Naive thymus-derived CD8-positive, alpha-beta T cell (primary cell): ENCODE measurements at places on chromosomes 11 and 22. TPM values are rescaled to one million over a fixed set of nuclear protein-coding genes. Genes with fewer than 3 reads are reported as not detected.

DNA sequence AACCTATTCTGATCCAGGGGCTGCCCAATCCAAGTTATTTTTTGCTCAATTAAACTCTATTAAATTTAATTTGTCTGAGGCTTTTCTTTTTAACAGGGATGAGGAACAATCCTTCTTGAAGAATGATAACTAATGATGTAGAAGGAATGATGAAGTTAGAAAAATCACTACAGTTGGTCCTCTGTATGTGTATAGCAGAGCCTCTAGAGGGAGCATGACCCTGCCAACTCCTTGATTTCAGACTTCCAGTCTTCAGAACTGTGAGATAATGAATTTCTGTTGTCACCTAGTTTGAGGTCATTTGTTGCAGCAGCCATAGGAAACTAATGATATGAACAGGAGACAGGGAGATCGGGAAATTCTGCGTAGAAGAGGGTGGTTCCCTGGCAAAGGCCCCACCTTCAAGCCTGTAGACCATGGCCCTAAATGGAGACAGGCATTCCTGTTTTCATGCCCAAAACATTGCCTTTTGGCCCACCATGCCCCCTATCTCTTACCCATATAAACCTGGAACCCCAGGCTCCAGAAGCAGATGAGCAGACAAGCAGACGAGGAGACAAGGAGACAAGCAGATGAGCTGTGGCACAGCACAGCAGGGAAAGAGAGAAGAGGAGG, 7.7 kb upstream of the QSER1 start:
- no peaks in the 10 kb centered on the region for H3K36me3 ChIP-seq
- H3K27me3 ChIP-seq, result no peaks in the 10 kb centered on the region
- H3K4me3 ChIP-seq, result no peak overlapping the region
- H3K4me1 ChIP-seq, result no peaks in the 10 kb centered on the region

GRCh38 chr22:43109921-43110443, 568 bp upstream of the BIK start:
- H3K4me3 ChIP-seq, result peak overlapping the region; percentile 82
- H3K27me3 ChIP-seq, result peaks cover 9% of the 10 kb centered on the region
- H3K27ac ChIP-seq, result no peak overlapping the region
- no peak for DNase-seq
- no peaks in the 10 kb centered on the region for H3K36me3 ChIP-seq

- no peak for DNase-seq
- H3K27me3 ChIP-seq, result peaks cover 8% of the 10 kb centered on the region
- no peaks in the 10 kb centered on the region for H3K36me3 ChIP-seq
- H3K4me3 ChIP-seq, result no peak overlapping the region
- H3K27ac ChIP-seq, result no peak overlapping the region
Observed at GRCh38 chr11:70671611-70672010, 273.3 kb downstream of the CTTN start.

Gene EFCAB6
- polyA plus RNA-seq, result not detected

Gene F2
- not detected for polyA plus RNA-seq

GRCh38 chr11:35066783-35067423, 72.1 kb upstream of the CD44 start:
- H3K27me3 ChIP-seq, result no peaks in the 10 kb centered on the region
- DNase-seq, result no peak
- peak overlapping the region; percentile 61 for H3K27ac ChIP-seq
- peaks cover 22% of the 10 kb centered on the region for H3K4me1 ChIP-seq

Gene TSSK2
- not detected for polyA plus RNA-seq

Gene ISX
- polyA plus RNA-seq, result not detected

Gene KCNQ1OT1
- polyA plus RNA-seq, result 0.05 TPM

Gene ARHGEF17
- polyA plus RNA-seq, result 0.19 TPM

GRCh38 chr11:126419801-126420697, 64.6 kb downstream of the ST3GAL4 start:
- no peak for DNase-seq
- H3K27ac ChIP-seq, result no peak overlapping the region
- H3K27me3 ChIP-seq, result peaks cover 7% of the 10 kb centered on the region
- H3K36me3 ChIP-seq, result no peaks in the 10 kb centered on the region
- no peak overlapping the region for H3K4me3 ChIP-seq
- peaks cover 13% of the 10 kb centered on the region for H3K4me1 ChIP-seq

DNA sequence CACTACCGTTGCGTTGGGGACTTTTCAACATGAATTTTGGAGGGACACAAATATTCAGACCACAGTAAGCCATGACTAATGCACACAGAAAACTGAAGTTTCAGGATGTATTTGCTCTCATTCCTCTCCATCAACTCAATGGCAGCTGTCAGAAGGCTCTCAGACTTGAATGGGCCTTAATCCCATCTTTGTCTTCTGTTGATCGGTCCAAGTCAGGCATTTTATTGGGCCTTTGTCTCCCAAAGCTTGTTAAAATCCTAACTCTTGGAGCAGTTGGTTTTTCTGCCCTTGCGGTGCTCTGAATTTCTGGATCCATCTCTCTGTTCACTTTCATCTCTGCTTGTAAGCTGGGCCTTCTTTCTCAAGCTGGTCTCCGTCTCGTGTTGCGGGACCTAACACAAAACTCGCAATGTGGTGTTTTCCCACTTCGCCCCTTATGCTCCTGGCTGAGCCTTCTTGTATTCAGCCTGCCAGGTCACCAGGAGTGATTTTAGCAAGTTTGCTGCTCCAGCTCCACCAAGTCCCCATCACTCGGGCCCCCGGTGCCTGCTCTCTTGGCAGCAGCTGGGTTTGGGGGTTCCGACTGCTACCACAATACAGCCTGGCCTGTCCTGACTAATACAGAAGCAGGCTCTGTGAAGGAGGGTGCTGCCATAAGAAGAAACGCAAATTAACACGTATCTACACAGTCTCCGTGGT, 27.0 kb downstream of the TSPAN32 start:
- no peaks in the 10 kb centered on the region for H3K36me3 ChIP-seq
- no peak for DNase-seq
- H3K4me1 ChIP-seq, result peaks cover 3% of the 10 kb centered on the region

- no peaks in the 10 kb centered on the region for H3K27me3 ChIP-seq
- H3K27ac ChIP-seq, result no peak overlapping the region
- no peak overlapping the region for H3K4me3 ChIP-seq
- peaks cover 3% of the 10 kb centered on the region for H3K36me3 ChIP-seq
- no peaks in the 10 kb centered on the region for H3K4me1 ChIP-seq
Observed at GRCh38 chr22:30033137-30033536, 47.1 kb upstream of the HORMAD2 start.

GRCh38 chr11:115460512-115460911, 43.7 kb downstream of the CADM1 start:
- H3K4me1 ChIP-seq, result no peaks in the 10 kb centered on the region
- no peak overlapping the region for H3K4me3 ChIP-seq
- no peak overlapping the region for H3K27ac ChIP-seq
- H3K36me3 ChIP-seq, result no peaks in the 10 kb centered on the region
- peaks cover 14% of the 10 kb centered on the region for H3K27me3 ChIP-seq

DNA sequence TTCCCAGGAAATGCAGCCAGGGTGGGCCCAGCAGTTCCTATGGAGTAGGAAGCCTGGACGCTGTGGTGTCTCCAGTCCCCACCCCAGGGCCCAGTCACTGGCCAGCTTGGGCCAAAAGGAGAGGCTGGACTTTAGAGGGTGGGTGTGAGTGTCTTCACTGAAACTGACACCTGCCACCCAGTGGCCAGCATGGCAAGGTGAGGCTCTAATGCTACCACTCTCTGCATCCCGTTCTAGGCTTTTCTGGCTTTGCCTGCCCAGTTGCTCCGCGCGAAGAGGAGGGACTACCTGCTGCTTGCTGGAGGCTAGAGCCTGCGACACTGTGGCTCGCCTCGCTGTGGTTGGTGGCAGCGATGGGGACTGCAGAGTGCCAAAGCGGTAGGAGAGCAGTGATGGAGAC, 35.4 kb downstream of the C22orf42 start:
- no peaks in the 10 kb centered on the region for H3K36me3 ChIP-seq
- DNase-seq, result no peak
- peaks cover 1% of the 10 kb centered on the region for H3K27me3 ChIP-seq
- peaks cover 5% of the 10 kb centered on the region for H3K4me1 ChIP-seq
- no peak overlapping the region for H3K4me3 ChIP-seq
- H3K27ac ChIP-seq, result no peak overlapping the region

GRCh38 chr11:102846292-102846691, 2.9 kb upstream of the MMP3 start:
- no peaks in the 10 kb centered on the region for H3K4me1 ChIP-seq
- DNase-seq, result no peak
- no peak overlapping the region for H3K4me3 ChIP-seq
- H3K27ac ChIP-seq, result no peak overlapping the region
- H3K27me3 ChIP-seq, result peaks cover 7% of the 10 kb centered on the region

DNA sequence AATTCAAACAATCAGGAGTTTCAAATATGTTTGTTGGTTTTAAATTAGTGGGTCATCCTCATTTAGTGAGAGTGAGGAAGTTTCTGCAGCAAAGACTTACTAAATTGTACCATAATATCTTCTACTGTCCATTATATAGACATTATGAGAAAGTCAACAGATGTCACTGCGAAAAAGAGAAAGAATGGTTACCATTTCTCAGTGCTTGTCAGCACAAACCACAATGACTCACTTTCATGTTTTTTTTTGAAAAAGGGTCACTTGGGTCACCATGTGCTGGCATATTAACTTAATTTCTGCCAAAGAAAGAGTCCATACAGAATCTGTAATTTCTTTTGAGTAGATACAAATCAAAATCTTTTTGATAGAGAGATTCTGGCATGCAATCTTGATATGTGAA, 924.6 kb upstream of the FAT3 start:
- DNase-seq, result no peak
- H3K27me3 ChIP-seq, result no peaks in the 10 kb centered on the region
- no peak overlapping the region for H3K27ac ChIP-seq
- H3K4me1 ChIP-seq, result no peaks in the 10 kb centered on the region
- H3K4me3 ChIP-seq, result no peak overlapping the region

DNA sequence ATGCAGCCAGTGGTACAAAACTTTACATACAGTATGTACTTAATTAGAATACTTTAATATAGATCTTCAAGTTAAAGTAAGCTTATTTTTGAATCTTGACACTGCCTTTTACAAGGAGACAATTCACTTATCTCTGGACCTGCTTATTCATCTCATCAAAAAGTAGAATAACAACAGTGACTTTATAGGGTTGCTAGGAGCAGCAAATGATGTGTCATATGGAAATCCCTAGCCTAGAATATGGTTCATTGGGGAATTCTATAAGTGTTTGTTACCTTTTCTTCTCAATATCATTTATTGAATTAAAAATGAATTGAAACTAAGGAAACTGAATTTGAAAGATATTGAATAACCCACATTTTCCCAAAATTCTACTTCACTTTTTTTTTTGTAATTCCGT, 45.0 kb upstream of the FIBIN start:
- H3K27ac ChIP-seq, result no peak overlapping the region
- no peaks in the 10 kb centered on the region for H3K4me1 ChIP-seq
- no peaks in the 10 kb centered on the region for H3K27me3 ChIP-seq
- no peaks in the 10 kb centered on the region for H3K36me3 ChIP-seq
- no peak for DNase-seq

- peaks cover 31% of the 10 kb centered on the region for H3K27me3 ChIP-seq
- H3K4me1 ChIP-seq, result peaks cover 27% of the 10 kb centered on the region
Observed at GRCh38 chr11:68689737-68690625, 5.6 kb downstream of the GAL start.

Gene YAP1
- polyA plus RNA-seq, result not detected

Gene SLC22A12
- polyA plus RNA-seq, result not detected

DNA sequence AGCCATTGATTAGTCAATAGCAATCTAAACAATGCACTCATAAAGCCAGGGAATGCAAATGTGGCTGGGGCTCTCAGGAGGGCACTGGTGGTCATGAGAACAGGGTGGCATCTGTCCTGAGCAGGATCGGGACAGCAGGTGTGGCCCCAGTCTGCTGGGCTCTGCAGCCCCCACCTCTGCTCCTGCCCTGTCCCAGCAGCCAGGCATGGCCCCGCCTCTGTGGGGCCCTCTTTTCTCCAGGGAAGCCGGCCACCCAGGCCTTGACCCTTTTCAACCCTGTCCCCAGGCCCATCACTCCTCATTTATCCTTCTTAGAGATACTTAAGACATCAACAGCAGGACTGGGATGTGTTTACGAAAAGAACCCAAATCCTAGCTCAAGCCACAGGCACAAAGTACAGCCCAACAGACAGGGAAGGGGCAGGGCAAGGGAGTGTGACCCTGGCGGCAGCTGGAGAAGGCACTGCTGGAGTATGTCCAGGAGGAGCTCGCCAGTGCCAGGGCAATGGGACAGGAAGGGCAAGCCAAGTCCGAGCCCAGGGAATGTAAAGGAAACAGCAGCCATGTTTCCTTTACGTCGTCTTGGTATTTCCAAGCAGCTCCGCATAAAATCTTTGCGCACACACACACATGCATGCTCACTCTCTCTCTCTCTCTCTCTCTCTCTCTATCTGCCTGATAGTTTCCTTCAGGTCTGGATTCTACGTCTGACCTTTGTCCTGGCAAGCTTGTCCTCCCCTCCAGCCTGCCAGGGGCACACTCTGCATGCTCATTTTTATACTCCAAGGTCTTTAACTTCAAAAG, 59.9 kb downstream of the DGCR2 start:
- H3K4me1 ChIP-seq, result peaks cover 13% of the 10 kb centered on the region
- no peak overlapping the region for H3K4me3 ChIP-seq
- H3K27ac ChIP-seq, result no peak overlapping the region
- DNase-seq, result no peak

DNA sequence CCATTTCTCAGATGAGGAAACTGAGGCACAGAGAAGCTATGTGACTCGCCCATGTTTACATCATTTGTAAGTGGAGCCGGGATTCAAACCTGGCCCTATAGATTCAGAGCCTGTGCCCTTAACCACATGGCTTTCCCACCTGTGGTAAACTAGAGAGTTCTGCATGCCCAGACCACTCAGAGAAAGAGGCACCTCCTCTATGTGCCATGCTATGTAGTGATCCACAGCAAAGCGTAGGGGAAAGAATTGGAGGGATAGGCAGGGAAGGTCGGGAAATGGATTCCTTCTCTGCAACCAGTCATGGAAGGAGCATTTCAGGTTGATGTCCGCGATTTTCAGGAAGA, 15.4 kb upstream of the POU2AF2 start:
- H3K27me3 ChIP-seq, result peaks cover 20% of the 10 kb centered on the region
- no peak for DNase-seq
- no peaks in the 10 kb centered on the region for H3K36me3 ChIP-seq
